Stimulated activated CD8-positive, alpha-beta memory T cell treated with anti-CD3 and anti-CD28 coated beads, Interleukin-15, amount 100 ng/mL, for 24 hours (primary cell): ENCODE measurements at places on chromosomes 2 and 18.

GRCh38 chr2:7203056-7203467 is 285.9 kb downstream of the RNF144A start:
- DNase-seq, result peak; percentile 8

DNA sequence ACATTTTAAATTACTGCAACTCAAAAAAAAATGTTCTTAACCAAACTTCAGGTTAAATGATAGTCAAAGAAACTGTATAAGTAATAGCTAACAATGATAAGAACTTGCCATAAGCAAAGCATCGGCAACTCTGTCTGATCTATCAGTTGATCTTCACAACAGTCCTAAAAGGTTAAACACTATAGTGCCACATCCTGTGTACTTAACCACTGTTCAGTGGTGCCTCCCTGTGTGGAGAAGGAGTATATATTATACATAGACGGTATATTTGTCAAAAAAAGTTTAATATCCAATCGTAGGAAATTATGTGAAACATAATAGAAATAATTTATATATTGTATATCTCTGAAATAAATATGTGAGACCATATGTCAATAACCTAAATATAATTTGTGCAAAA is 13.0 kb downstream of the DTNA start:
- no peak for DNase-seq

DNA sequence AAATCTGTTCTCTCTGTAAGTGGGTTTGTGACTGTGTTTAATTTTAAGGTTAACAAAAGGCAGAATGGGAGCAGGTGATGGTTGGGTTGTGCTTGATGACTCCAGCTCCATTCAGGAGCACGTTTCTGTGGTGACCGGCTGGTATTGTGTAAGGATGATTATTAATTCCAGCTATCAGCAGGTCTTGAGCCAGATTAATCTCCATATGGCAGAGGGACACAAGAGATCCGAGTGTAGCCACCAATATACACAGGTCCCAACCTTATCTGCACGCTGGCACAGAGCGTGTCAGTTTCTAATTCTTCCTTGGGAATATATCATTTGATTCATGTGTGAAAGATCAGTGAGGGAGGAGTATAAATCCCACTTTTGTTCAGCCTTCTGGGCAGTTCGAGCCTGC is 199.0 kb upstream of the DCC start:
- DNase-seq, result no peak

- DNase-seq, result no peak
Measured at GRCh38 chr18:68783506-68783905, 14.4 kb upstream of the CCDC102B start.

DNA sequence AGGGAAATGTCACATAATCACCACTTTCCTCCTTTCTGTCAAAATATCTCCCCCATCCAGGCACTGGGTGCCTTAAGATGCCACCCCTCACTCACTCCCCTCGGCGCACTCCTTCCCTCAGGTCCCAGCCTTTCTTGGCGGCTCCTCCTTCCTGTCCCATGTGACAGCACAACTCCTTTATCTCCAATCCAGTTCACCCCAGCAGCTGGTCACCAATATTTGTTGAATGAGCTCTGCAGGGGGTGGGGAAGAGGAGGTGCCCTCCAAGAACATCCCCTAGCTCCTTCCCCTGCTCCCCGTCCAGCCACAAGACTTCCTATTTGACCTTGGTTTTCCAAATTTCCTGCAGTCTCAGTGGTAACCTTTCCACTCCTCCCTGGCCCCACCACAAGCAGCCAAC is 31.6 kb upstream of the ID2 start:
- no peak for DNase-seq

DNA sequence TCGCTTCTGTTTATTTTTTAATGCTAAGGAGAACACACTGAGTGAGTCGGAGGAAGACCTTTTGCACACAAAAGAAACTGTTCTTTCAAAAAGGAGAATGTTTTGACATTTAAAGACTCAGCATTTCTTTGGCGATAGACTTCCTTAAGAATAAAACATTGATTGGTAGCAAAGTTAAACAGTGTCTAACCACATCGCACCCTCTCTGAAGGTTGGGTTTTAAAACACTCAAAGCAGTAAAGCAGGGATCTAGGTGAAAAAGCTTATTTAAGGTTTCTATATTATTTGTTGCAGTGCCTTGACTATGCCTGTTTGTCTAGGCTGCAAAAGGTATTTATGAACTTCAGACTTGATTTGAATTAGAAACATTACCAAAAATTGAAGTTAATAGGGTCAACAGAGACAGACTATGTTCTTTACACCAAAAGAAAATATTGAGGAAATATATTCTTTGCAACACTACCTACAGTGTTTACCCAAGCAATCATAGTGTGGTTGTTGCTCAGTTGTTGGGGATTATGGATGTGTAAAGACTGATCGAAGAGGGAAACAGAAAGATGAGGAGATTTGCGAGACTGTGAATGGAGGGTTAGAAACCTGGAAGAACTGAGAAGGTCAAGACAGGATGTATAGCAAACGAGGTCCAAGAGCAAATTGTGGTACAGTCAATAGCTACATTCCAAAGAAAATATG is 297.8 kb upstream of the SLC39A10 start:
- no peak for DNase-seq

GRCh38 chr2:241417626-241418025 is 61.5 kb downstream of the FARP2 start:
- DNase-seq, result no peak
